A549 treated with ZK216348 at 1 μM for 4 hours (cell line): ENCODE measurements at places on chromosomes 4 and X. TPM values are rescaled to one million over a fixed set of nuclear protein-coding genes. Genes with fewer than 3 reads are reported as not detected.

Gene AGTR2
- not detected in 5 replicates for total RNA-seq

Gene CABS1
- total RNA-seq, result not detected in 5 replicates

Gene WDFY3
- total RNA-seq, result 6.2 to 12.6 TPM (median 7.2 TPM) in 5 replicates

Gene CITED1
- 0.81 to 3.1 TPM (median 1.7 TPM) in 5 replicates for total RNA-seq

Gene CLCN4
- 3.1 to 6.3 TPM (median 4.2 TPM) in 5 replicates for total RNA-seq

Gene STARD8
- total RNA-seq, result 0.79 to 2.0 TPM (median 1.7 TPM) in 5 replicates

Gene CLDN34
- total RNA-seq, result not detected in 5 replicates

Gene SYN1
- 0.11 to 0.58 TPM (median 0.19 TPM) in 5 replicates for total RNA-seq

Gene BMP3
- total RNA-seq, result not detected in 5 replicates

Gene SPIN2B
- 8.5 to 11.0 TPM (median 9.6 TPM) in 5 replicates for total RNA-seq

Gene DKK2
- not detected in 5 replicates for total RNA-seq

Gene TDO2
- total RNA-seq, result 0.22 to 0.73 TPM (median 0.62 TPM) in 5 replicates

Gene CT55
- total RNA-seq, result not detected in 5 replicates

Gene SERTM2
- total RNA-seq, result not detected in 5 replicates

Gene TBX22
- not detected in 5 replicates for total RNA-seq

Gene TEX13D
- total RNA-seq, result not detected in 5 replicates

Gene NAA10
- 197 to 231 TPM (median 204 TPM) in 5 replicates for total RNA-seq

Gene ZCCHC18
- total RNA-seq, result 0.29 to 0.51 TPM in 2 of 5 replicates, not detected in the others

Gene LSM6
- 25.9 to 62.6 TPM (median 32.0 TPM) in 5 replicates for total RNA-seq

Gene MAP3K15
- total RNA-seq, result 1.7 to 2.6 TPM (median 2.1 TPM) in 5 replicates

Gene PCDH19
- 0.02 to 0.06 TPM (median 0.04 TPM) in 3 of 5 replicates, not detected in the others for total RNA-seq

Gene MAGEB17
- total RNA-seq, result not detected in 5 replicates

Gene EBP
- 111 to 149 TPM (median 144 TPM) in 5 replicates for total RNA-seq

Gene L1CAM
- total RNA-seq, result 18.2 to 26.1 TPM (median 21.4 TPM) in 5 replicates

Gene CXCL10
- 0.12 to 0.18 TPM in 2 of 5 replicates, not detected in the others for total RNA-seq

Gene GPRASP2
- 4.2 to 7.6 TPM (median 6.2 TPM) in 5 replicates for total RNA-seq

Gene HTR2C
- total RNA-seq, result not detected in 5 replicates

Gene AWAT2
- total RNA-seq, result not detected in 5 replicates

Gene ASB12
- not detected in 5 replicates for total RNA-seq

Gene RNF212
- total RNA-seq, result 1.5 to 2.5 TPM (median 1.7 TPM) in 5 replicates

Gene RTL3
- 0.08 TPM in 1 of 5 replicates, not detected in the others for total RNA-seq

Gene PAGE2
- not detected in 5 replicates for total RNA-seq

Gene HSFX1
- 0.13 to 0.44 TPM (median 0.43 TPM) in 5 replicates for total RNA-seq

Gene CCDC120
- total RNA-seq, result 2.1 to 4.9 TPM (median 3.8 TPM) in 5 replicates

Gene VCX
- not detected in 5 replicates for total RNA-seq

Gene MAGEA1
- 0.09 to 0.28 TPM (median 0.18 TPM) in 4 of 5 replicates, not detected in the other for total RNA-seq

Gene CLIC2
- 0.11 to 0.20 TPM (median 0.12 TPM) in 3 of 5 replicates, not detected in the others for total RNA-seq

Gene ANOS1
- 0.04 to 0.32 TPM (median 0.10 TPM) in 4 of 5 replicates, not detected in the other for total RNA-seq

Gene TLR10
- total RNA-seq, result 0.06 TPM in 1 of 5 replicates, not detected in the others

Gene CTAG2
- not detected in 5 replicates for total RNA-seq

Gene SLC2A9
- 0.20 to 0.73 TPM (median 0.39 TPM) in 5 replicates for total RNA-seq

Gene ZDHHC15
- total RNA-seq, result not detected in 5 replicates

Gene MAGEA2
- total RNA-seq, result not detected in 5 replicates
